ENCODE measurements at places on chromosomes 2 and 18.

GRCh38 chr2:17093712-17094111, 424.5 kb downstream of the RAD51AP2 start:
- DNase-seq = no peak

DNA sequence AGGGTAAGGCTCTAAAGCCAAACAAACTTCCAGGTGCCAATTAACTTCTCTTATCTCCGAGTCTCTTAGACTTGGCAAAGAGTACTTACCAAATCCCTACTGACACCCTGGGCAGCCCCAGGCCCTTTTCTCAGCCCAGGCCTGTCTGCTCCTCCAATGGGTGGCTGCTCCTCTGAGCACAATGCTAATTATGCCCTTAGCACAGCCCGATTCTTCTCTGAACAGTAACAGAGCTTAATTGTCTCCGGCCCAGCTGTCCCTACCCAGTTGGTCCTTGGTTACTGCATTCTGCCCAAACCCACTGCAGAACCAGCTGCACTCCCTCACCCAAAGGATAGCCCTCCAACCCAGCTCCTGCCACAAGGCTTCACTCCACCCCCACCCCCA, 110.3 kb downstream of the SMAD7 start:
- DNase-seq = no peak

GRCh38 chr2:63364866-63365265, 223.4 kb downstream of the WDPCP start:
- no peak for DNase-seq

GRCh38 chr2:209773377-209773776, 1.7 kb downstream of the UNC80 start:
- no peak for DNase-seq

DNA sequence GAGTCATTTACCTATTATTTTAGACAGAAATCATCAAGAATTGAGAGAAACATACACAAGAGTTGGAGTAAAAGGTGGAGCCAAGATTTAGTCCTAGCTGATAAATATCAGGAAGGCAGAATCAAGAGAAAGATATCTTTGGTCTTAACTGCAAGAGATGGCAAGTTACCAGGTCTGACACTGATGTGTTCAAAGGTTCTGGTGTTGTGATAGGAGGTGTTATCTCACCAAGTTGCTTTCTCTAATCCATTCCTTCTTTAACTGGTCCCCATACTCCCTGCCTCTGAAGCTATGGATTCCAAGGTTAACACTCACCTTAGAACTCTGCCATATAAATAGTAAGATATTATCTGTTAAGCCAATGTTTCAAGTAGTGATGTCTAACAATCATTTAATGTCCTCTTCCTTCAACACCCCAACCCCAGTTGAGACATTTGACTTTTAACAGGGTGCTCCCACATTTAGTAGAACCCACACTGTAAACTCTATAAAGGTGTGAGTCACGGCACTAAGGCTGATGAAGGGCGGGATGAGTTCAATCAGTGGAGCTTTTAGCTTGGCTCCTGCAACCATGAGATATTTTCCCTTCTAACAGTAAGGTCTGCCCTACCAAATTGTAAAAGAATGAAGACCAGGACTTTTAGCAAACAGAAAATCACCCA, 333.7 kb downstream of the RND3 start:
- no peak for DNase-seq

DNA sequence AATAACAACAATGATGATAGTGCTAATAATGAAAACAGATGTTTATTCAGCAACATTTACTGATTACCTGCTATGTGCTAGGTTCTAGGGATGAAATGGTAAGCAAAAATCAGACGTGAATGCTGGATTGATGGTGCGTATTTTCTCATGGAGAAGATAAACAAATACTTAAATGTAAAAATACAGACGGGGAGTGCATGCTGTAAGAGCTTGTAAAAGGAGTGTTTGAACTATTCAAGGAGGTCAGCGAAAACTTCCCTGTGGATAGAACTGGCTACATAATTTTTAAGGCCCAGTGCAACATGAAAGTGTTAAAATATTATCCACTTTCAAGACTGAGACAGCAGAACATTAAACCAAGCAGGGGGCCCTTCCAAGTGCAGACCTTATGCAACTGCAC, 22.1 kb downstream of the MTX2 start:
- DNase-seq = no peak

GRCh38 chr2:20676353-20677215, 9.6 kb downstream of the GDF7 start:
- no peak for DNase-seq

- no peak for DNase-seq
Measured at GRCh38 chr2:84280873-84281272, 178.2 kb downstream of the SUCLG1 start.

- no peak for DNase-seq
Measured at GRCh38 chr2:149743842-149744448, 156.4 kb upstream of the MMADHC start.

DNA sequence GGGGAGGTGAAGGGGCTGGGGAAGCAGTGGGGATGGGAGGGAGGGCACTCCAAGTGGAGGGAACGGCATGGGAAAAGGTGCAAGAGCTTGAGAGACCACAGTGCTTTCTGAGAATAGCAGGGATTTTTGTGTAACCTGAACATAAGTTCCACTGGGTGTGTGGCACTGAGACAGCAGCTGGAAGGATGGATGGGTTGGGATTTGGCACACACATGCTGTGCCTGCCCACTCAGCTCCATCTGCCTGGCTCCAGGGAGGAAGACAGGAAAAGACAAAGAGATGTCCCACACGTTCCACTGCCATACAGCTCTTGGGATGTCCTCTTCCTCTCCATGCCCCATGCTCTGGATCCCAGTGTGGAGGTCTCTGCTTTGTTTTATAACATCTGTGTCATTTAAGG, 114.1 kb upstream of the TEX51 start:
- no peak for DNase-seq

GRCh38 chr18:76482971-76483691, 11.9 kb downstream of the ZNF516 start:
- no peak for DNase-seq
